Stimulated activated CD8-positive, alpha-beta memory T cell treated with anti-CD3 and anti-CD28 coated beads, Interleukin-7, amount 100 ng/mL, for 48 hours (primary cell): ENCODE measurements at places on chromosomes 11 and 22.

GRCh38 chr11:112776834-112777233 lies 184.4 kb upstream of the NCAM1 start:
- no peak for DNase-seq

DNA sequence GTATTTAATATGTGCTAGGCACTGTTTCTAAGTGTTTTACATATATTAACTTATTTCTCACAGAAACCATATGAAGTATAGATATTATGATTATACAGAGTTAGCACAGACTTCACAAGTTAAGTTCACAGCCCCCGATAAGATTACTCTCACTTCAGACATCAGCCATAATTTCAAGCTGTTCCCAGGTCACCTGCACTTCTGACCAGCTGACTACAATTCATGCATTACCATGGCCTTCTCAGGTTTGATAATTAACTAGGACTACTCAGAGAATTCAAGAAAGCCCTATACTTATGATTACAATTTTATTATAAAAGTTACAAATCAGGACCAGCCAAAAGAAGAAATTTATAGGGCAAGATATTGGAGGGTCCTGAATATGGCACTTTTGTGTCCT lies 68.2 kb upstream of the RRM1 start:
- DNase-seq, result no peak

DNA sequence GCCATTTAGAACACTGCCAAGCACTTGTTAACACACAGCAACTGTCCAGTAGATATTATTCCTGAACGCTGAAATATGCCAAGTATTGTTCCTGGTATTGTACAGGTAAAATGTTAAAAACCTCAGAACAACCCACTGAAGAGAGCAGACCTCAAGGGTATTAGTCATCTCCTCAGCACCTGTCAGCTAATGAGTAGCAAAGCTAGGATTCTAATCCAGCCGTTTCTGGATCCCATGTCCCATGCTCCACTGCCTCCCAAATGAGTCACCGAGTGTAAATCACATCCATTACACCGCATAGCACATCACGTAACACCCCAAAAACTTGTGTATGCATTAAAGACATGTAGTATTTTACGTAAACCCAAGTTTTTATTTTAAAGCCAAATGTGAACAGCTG lies 705.4 kb upstream of the TENM4 start:
- no peak for DNase-seq

- no peak for DNase-seq
These were observed at the start of gene PTPRJ for GRCh38 chr11:47980088-47980906. Gene PTPRJ, plus strand, starts transcription at chr11:47980559. Its CDS starts 354 bp downstream, at chr11:47980913.

DNA sequence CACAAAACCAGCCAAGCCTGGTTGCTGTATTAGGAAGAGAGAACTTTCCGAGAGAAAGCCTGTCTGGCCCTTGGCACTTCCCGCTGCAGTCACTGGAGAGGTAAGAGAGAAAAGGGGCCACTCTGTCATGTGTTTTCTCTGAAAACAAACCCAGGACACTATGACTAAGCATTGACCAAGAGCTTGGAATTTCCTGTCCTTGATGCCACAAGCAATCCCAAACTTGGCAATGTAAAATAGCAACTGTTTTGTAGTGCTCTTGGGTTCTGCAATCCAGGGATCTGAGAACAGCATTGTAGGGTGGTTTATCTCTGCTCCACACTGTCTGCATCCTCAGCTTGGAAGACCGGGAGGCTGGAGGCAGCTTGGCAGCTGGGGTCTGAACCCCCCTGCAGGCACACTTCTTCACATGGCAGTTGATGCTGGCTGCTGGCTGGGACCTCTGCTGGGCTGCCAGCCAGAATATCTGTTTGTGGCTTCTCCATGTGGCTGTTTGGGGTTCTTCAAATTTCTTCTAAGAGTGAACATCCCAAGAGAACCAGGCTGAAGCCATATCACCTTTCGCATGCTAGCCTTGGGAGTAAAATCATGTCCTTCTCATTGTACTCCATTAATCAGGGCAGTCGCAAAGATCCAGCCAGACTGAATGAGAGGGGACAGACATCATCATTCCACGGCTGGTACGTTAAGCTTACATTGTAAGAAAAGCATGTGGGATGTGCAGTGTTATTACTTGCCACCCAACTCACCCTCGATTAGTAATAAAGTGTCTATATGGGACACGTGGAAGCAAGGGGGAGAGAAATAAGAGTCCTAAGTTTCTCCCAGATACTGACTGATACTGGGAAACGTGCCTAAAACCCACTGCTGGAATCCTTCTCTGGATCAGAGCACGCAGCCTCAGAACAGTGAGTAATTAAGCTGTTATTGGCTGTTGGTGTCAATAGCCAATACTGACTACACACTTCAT lies 537.4 kb upstream of the B3GAT1 start:
- no peak for DNase-seq
